ENCODE measurements at places on chromosomes 5 and 9.

DNA sequence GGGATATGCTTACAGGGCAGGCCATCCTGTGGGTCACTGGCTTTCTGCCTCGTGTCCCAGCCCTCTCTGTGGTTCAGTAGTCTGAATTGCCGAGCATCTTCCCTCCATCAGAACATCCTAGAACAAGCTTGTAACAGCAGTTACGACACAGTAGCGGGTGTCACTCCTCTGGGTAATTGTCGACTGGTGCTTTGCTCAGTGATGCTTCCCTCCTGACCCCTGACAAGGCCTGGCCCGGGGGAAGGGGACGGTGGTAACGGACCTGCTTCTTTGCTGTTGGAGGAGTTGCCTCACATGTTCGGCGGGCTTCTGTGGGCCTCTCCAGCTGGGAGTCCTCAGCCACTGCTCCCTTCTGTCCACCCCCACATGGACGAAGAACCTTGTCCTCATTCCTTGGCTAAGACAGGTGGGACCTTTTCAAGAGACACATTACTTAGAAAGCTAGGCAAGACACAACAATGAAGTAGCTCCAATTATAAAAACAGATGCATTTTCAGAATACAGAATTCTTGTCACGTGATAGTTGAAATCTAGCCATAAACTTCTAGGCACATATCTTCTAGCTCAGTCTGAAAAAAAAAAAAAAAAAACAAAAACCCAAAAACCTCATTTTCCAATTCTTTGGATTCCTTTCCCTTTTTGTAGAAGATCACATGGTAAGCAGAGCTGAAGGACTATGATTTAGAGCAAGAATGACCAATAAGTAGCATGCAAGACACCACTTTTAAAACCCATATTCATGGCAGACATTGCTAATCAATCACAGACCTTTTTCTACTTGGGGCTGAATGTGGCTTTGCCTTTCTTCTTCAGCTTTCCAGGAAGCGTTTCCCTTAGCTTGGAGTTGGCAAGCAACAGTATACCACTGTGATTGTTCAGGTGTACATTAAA is 25.0 kb downstream of the HMCN2 start:
- no peak for DNase-seq

- DNase-seq: no peak
Measured at GRCh38 chr5:171032435-171032973, 170.7 kb downstream of the RANBP17 start.

- no peak for DNase-seq
Measured at GRCh38 chr5:88867638-88868037, 15.3 kb downstream of the MEF2C start.

DNA sequence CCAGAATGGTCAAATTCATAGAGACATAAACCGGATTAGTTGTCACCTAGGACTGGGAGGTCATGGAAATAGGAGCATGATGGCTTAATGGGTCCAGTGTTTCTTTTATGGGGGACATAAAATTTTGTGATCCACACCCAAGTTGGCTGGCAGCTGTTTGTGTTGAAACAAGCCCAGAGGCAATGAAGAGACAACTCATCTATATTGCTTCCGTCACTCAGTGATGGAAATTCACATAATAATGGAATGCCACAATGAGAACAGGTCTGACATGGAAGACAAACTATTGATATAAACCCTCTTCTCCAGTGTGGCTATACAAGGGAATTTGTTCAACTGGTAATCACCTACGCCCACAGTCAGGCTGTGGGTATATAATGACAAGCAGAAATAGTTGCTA is 173.2 kb downstream of the GNA14 start:
- no peak for DNase-seq

- DNase-seq: no peak
Measured at GRCh38 chr9:136520053-136520540, 25.8 kb downstream of the NOTCH1 start.

DNA sequence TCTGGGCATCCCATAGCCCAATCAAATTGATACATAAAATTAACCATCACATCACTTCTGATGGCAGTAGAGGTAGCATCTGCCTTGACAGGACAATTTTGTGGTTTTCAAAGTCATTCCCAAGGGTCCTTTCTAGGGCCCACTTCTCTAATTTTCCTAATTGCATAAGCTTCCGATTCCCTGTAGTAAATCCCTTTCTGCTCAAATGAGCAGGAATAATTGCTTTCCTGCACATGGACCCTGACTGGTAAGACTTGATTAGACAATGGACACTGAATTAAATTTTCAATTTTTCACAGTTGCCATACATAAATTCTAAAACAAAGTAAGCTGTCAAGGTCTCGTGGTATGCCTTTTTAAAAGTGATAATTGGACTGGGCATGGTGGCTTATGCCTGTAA is 22.0 kb upstream of the IL17B start:
- DNase-seq: no peak

- no peak for DNase-seq
Measured at GRCh38 chr9:137558127-137558526, 6.4 kb downstream of the MRPL41 start.

- DNase-seq: no peak
Measured at GRCh38 chr5:103718108-103718507, 155.5 kb upstream of the NUDT12 start.

GRCh38 chr5:58149345-58149744 is 310.5 kb downstream of the PLK2 start:
- DNase-seq: no peak

DNA sequence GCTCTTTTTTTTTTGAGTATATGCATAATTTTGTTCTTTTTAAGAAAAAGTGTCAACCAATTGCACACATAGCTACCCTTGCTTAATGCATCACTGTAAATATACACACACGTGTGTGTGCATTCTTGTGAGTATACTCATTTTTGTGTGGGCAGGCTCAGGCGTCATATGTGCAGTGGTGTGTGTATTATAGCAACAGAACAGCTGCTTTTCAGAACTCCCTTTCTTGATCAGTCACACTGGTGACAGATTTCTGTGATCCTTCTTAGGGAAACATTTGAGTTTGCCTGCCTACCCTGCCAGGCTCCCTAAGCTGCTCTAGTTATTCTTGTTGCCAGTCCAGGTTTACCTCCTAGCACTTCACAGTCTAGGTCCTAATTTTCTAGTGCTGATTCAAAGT is 287.0 kb upstream of the SEMA6A start:
- DNase-seq: no peak

DNA sequence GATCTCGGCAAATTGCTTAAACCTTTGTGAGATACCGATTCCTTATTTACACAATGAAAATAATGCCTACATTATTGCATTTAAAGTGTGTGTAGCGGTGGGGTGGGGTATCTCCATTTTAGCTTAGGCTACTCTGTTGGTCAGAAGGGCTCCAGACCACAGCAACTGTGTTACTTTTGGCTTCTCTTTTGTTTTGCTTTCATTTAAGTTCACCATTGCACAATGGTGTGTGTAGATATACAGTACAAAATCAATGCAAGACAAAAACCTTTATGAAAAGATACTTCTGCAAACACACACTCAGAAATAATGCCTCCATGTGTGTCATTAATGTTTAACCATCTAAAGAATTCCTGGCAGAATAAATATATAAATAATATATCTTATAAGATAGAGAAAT is 279.4 kb downstream of the FBXL17 start:
- no peak for DNase-seq

- no peak for DNase-seq
Measured at GRCh38 chr5:6961837-6962635, 248.8 kb downstream of the TENT4A start.

Measured in stimulated activated CD8-positive, alpha-beta memory T cell treated with anti-CD3 and anti-CD28 coated beads, Interleukin-4, amount 100 ng/mL, for 24 hours (primary cell).